ENCODE measurements at places on chromosomes 2 and 18.
A peak's percentile ranks its signal among the peaks of the same experiment; 100 is the strongest.

- DNase-seq = no peak
These were observed 72.2 kb downstream of the EMILIN2 start for GRCh38 chr18:2918761-2919550.

DNA sequence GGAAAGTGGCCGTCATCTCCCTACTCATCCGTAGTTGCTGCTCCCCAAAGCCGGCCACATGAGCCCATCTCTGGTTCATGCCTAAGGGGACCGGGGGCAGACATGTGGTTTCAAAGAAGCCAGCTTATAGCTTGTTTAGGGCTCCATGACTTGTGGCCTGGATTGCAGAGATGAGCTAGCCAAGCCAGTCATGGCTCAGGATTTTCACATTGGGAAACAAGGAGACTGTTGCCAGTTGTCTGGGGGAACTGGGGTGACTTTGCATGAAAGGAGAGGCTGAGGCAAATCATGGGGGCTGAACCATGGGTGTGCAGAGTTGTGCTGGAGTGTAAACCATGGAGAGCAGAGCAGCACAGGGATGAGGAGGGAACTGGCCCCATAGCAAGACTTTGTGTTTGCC is 183.0 kb upstream of the APCDD1 start:
- DNase-seq = no peak

DNA sequence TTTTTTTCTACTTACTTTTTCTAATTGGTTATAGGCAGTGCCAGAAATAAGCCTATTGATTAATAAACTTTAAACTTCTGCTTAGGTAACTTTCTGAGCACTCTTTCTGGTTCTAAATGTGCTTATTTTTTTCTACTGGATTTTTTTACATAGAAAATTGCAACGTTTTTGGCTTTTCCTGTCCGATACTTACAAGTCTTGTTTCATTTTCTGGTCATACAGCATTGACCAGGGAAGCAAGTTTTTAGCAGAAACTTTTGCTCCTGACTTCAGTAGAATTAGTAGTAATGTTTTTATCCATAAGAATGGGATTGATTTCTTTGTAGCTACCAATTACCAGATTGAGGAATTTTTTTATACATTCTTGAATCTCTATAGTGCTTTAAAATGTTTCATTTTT is 36.9 kb downstream of the NCKAP5 start:
- no peak for DNase-seq

DNA sequence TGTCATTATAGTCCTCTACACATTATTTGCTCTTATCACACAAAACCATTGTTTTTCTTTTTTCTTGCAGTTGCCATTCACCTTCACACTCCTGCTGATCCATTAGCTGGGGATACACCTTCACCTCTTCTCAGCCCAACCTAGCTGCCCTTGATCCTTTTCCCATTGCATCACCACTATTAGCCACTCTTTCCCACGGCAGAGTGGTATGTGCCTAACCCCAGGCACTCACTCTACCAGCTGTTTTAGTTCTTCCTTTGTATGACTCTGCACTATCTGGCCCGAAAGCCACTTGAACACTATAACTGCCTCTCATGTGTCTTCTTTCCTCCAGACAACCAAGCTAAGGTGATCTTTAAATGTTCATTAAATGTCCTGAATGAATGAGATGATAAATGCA is 145.4 kb upstream of the PIK3C3 start:
- DNase-seq = no peak

- DNase-seq = no peak
These were observed 250.0 kb downstream of the SMAD2 start for GRCh38 chr18:47680488-47680887.

DNA sequence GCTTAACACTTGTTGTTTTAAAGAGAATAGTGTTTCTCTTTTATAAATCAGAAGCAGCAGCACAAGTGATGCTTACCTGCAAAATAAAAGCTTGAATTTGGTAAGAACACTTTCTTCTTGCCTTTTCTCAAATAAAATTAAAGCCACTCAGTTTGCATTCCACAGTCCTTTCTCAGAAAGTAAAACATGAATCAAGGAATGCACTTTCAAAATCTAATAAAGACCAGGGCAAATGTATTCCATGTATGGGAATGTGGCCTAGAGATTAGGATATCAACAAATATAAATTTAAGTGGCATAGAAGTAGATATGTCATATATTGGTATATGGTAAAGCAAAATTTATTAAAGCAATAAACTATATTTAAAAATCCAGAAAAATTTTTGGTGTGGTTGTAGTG is 352.8 kb downstream of the THSD7B start:
- no peak for DNase-seq

GRCh38 chr2:214180071-214180470 is 230.8 kb upstream of the VWC2L start:
- no peak for DNase-seq

DNA sequence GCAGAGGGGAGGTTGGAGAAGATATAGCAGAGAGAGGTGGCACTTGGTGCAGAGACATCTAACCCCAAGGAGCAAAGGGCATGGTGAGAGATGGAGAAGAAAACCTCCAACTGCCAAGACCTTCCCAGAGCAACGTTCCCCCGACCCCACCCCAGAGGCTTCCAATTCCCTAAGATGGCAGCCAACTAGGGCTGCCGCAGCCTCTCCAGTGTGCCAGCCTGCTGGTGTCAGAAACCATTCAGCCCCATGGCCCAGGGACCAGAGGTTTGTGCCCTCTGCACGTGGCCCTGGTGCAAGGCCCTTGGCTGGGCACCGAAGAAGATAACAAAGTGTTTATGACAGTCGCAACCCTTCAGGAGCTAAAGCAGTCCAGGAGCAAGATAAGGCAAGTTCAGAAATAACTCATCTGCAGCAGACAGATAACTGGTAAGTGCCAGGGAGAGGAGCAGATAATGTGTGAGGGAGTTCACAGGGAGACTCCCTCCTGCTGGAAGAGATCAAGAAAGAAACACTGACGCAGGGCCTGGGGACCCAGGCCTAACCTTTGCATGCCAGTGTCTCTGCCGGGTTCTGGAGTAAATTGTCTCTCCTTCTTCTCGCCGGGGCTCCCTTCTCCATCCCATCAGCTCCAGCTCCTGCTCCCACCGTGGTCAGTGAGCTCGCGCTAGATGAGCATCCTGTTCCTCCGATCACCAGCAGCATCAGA is 66.1 kb upstream of the ID2 start:
- DNase-seq = no peak

GRCh38 chr2:75241696-75242095 is 42.4 kb upstream of the TACR1 start:
- peak; percentile 5 for DNase-seq

DNA sequence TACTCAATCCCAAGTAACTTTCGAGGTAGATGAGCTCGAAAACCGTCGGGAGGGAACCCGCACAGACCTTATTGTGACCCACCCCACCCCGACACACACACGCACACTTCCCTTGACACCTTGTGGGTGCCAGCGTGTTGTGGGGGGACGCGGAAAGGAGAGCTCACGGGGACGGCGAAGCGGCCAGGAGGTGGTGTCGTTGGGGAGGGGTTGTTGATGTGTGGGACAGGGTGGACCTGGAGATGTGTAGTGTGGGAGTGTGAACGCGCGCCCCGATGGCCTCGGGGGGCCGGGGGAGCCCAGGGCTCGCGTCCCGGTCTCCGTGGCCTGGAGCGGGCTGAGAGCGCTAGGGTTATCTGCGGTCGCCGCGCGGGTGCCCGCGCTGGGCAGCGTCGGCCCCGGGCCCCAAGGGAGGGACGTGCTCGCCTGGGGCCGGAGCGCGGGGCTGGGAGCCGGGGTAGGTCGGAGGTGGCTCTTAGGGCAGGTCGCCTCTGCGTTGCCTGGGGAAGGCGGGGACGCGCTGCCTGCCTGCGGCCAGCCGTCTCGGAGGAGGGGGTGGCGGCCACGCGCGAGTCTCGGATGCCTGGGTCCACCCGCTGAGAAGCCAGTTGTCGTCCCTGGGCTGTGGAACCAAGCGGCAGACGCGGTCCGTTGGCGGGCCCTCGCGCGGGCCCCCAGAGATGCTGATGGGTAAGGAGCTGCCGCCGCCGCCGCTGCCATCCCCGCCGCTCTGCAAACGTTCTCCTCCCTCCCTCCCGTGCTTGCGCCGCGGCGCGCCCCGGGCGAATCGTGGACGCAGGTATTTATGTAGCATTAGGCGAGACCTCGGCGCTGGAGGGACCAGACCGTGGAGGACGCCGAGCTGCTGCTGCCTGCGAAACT is 1.6 kb downstream of the KLHL29 start:
- peak; percentile 22 for DNase-seq

DNA sequence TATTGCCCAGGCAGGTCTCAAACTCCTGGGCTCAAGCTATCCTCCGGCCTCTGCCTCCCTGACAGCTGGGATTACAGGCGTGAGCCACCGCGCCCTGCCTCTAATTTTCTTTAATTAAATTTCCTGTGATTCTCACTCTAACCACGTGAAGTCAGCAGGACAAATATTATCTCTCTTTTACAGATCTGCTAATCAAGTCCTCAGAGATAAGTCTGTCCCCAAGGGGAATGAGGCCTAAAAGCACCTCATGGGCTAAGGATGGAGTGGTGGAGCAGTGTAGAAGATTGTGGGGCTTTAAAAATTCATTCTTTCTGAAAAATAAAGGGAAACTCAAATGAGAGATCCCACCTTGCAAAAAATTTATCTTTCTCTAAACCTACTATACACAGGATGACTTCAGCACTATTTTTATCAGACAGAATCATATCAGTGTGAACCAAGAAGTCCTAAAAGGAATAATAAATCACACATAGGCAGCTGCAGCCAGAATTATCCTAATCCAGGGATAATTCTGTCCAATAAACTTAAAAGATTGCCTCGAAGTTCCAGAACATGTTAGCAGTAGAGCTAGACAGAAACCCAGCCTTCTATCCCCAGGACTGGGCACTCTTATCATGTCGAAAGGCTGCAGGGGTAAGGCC is 38.3 kb upstream of the BMPR2 start:
- DNase-seq = no peak

DNA sequence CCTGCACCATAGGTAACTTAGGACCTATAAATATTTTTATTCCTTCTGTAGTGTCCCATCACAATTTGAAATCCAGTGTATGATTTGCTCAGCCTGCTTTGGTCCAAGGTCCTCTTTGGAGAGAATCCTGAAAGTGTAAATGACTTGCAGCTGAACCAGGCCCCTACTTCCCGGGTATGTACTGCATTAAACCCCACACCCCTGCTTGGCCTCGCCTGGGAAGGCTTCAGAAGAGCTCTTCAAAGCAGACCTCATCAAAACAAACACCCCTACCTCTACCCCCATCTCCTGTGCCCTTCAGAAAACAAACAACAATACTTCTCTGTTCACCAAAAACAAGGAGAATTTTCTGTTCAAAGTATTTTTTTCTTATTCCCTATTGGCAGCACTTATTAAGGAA is 9.5 kb upstream of the SPTBN1 start:
- DNase-seq = no peak

DNA sequence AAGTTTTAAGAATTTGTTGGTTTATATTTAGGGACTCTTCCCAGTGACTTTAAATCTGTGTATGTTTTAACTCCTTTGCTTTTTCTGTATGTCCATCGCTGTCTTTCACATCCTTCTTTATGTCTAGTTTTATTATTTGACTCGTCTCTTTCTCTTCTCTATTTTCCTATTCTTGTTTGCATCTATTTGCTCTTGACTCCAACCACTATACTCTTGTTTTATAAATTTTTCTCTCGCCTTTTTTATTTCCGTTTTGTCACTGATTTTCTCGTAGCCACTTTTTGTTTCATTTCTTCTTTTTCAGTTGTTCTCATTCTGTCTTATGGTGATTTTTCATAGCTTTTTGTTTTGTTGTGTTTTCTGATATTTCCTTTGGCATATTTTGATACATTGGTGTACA is 170.5 kb upstream of the NETO1 start:
- no peak for DNase-seq

DNA sequence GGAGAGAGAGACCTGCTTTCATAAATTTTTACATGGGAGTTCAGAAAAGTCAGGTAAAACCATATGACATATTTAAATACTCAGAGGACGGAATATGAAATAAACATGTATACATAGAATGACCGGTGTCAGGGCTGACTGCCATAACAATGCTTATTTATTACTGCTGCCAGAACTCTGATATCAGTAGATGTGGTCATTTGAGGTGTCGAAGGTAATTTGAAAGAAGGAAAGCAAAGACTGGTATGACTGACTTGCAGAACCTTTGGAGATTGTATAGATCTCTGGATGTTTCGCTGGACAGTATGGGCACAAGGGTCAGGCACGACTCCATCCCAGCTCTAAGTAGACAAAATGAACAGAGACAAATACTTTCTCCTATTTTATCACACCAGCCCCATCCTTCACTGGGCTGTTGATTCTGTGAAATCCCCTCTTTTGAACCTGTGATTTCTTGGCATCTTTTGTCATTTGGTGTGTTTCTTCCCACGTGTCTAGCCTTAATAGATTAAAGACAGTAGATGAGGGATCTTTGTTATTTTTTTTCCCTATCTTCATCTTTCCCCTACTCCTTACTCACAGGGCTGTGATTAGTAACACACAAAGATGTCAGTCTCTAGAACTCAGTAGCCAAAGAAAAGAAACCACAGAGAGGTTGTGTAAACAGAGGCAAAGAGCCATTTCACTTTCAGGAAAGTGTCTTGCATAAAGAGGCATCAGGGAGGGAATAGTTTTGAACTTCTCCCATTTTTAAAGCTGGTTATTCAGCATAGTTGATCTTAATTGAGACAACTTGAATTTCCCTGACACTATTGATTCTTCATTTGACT is 61.6 kb downstream of the ICOS start:
- no peak for DNase-seq

DNA sequence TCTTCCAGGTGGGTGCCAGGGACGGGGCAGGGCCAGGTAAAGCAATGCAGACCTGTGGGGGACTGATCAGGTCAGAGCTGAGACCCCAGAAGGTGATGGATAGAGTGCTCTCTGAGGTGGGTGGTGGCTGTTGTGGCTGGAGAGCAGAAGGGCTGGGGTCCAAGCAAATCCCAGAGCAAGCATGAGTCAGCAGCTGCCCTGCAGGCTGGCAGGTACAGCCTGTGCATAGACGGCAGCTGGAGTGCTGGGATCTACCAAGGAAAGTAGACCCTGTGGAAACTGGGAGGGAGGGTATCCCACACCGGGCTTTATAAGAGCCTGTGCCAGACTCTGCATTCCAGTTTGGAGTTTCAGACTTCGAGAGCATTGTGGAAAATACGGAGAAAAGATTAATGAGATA is 663 bp downstream of the TRIM54 start:
- no peak for DNase-seq

DNA sequence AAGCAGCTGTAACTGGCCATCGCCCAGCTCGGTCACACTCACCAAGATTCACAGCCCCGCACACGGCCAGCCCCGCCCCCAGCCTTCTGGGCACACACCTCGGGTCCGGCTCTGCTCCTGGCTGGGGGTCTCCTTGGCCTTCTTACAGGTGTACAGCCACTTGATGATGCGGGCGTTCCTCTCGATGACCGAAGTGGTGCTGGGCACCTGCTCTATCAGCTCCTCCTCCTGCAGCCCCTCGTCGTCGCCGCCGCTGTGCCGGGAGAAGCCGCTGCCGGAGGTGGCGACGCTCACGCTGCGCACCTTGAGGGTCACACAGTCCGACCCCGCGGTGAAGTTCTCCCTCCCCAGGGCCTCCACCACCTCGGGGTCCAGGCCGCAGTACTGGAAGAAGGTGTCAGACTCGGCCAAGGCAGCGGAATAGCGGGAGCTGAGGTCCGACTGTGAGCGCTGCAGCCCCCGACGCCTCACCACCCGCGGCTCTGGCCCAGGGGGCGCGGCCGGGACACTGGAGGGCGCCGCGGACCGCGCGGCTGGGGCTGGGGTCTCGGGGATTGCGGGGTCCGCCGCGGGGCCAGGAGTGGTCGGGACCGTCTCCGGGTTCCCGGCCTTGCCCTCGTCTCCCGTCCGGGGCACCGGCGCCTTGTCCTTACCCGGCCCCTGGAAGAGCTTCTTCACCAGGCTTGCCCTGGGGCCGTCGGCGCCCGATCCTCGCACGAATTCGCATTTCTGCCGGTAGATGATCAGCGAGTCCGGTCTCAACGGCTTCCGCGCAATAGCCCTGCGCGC is 769 bp downstream of the FAM110C start:
- DNase-seq = no peak

- DNase-seq = no peak
These were observed 148.4 kb downstream of the SLC39A10 start for GRCh38 chr2:195805283-195805976.

Measured in RWPE1 (cell line).